ENCODE measurements at places on chromosomes 12 and 14. TPM values are rescaled to one million over a fixed set of nuclear protein-coding genes. Genes with fewer than 3 reads are reported as not detected.

SDR9C7 gene
- not detected for total RNA-seq

PLEKHD1 gene
- 0.24 TPM for total RNA-seq

DNA sequence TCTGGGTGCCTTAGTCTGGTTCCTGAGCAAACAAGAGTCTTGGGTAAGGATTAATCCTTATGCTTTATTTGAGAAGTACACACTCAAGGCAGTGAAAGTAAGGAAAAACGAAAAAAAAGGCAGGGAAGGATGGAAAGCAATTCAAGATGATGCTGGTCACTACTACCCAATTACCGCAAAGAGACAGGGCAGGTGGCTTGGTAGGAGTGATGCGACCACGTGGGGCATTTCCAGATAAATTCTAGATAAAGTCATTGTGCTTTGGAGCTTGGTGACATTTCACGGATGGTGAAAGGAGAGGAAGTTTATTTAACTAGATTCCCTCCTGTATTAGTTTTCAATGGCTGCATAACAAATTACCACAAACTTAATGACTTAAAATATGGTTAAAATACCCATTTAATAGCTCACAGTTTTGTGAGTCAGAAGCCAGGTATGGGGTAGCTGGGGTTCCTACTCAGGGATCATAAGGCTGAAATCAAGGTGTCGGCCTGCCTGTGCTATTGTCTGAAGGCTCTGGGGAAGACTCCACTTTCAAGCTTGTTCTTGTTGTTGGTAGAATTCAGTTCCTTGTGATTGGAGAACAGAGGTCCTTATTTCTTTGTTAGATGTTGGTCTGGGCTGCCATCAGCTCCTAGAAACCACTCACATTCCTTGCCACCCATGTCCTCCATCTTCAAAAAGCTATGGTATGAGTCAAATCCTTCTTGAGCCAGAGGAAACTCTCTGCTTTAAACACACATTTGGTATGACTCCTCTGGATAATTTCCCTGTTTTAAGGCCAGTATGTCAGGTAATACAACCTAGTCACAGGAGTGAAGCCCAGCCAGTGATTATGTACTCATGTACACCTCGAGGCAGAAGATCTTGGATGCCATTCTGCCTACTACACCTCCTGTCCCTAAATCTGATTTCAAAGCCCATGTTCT lies 5.6 kb upstream of the HMGA2 start:
- DNase-seq, result no peak
- no peaks in the 10 kb centered on the region for H3K36me3 ChIP-seq
- no peak overlapping the region for H3K4me3 ChIP-seq
- H3K27me3 ChIP-seq, result peaks cover 27% of the 10 kb centered on the region
- H3K27ac ChIP-seq, result no peak overlapping the region

LYZ gene
- 5.3 TPM for total RNA-seq

GRCh38 chr12:132514838-132515237 lies 24.9 kb downstream of the FBRSL1 start:
- H3K4me1 ChIP-seq, result no peaks in the 10 kb centered on the region
- H3K27me3 ChIP-seq, result no peaks in the 10 kb centered on the region
- H3K36me3 ChIP-seq, result peaks cover 44% of the 10 kb centered on the region
- no peak overlapping the region for H3K27ac ChIP-seq
- H3K4me3 ChIP-seq, result no peak overlapping the region

DNA sequence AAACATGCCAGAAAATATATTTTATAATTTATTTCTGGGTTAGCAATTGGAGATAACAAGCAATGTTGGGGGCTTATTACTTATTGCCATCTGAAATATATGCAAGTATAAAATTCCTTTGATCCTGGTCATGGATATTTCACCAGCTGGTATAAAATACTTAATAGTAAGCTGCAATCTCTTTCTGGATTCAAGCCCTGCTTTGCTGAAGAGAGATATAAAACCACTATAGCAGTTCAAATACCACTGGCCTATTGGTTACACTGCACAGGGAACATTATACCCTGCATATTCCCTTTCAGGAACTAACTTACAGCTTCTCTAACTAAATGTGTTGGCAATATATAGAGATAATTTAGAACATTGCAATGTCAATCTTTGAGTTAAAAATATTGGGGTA lies 546.2 kb upstream of the ATP2B1 start:
- no peak overlapping the region for H3K27ac ChIP-seq
- no peak overlapping the region for H3K4me3 ChIP-seq
- H3K36me3 ChIP-seq, result no peaks in the 10 kb centered on the region

PIWIL1 gene
- not detected for total RNA-seq
